Mesendoderm (in vitro differentiated cells): ENCODE measurements at places on chromosomes 12 and 14.

DNA sequence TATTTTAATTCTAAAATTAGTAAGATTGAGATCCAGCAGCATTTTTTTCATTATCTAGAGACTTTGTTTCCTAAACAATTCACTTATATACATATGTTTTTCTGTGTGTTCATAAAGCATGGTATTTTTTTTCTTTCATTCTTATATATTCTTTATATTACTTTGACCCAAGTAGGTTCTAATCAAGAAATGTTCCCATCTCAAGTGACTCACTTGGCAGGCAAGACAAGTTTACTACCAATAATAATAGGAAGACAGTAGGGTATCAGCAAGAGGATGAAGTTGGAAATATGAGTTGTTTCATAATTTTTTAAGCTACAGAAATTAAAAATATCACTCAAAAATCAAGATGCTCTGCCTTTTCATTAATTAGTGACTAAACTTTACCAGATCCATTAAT is 613.4 kb upstream of the ATP2B1 start:
- no peak for DNase-seq

DNA sequence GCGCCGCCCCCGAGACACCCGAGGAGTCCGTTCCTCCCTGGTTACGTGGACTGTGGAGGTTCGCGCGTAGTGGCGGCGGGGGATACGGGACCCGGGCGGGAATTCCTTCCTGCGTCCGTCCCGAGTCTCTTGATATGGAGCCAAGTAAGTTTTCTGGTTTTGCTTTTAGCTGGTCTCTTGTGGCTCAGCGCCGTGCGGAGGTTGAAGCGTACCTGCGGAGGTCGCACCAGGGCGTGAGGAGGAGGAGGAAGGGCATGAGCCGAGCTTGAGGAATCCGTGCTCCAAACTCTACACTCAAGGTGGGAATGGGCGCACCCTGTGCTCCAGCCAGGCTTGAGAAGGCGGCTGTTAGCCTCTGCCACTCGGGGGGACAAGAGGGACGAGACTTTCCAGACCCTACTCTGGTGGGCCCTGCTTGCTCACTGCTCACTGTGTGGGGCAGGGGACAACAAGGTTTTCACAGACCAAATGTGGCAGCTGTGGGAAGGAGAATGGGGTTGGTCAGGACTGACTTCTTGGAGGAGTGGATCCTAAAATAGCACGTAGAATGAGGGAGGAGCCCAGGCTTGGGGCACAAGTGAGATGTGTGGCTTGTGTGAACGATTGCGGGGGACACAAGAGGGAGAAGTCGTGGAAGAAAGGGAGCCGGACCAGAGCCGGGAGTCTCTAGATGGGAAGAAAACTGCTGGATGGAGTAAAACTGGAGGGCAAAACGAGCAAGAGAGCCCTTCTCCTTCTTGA is 577 bp downstream of the ATG101 start:
- DNase-seq: peak; percentile 34

DNA sequence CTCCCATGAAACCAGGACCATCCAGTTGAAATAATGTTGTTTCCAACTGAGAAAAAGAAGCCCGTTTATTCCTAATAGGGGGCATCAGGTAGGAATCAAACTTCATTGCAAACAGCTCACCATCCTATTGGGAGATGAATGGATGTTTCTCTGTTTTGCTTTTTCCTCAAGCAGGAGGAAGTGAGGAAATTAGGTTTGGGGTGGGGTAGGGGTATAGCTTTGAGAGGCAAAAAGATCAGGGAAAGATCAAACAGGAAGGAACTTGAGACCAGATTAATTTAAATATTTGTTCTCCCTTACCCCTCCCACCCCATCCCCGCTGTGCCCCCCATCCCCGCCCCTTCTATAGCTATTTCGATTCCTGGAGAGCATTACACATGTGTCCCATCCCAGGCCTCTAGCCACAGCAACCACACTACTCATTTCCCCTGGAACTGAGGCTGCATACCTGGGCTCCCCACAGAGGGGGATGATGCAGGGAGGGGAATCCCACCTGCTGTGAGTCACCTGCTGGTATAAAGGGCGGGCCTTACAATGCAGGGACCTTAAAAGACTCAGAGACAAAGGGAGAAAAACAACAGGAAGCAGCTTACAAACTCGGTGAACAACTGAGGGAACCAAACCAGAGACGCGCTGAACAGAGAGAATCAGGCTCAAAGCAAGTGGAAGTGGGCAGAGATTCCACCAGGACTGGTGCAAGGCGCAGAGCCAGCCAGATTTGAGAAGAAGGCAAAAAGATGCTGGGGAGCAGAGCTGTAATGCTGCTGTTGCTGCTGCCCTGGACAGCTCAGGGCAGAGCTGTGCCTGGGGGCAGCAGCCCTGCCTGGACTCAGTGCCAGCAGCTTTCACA is at the start of gene IL23A:
Gene IL23A, plus strand, starts transcription at position 577 of the 850 bp plus-strand sequence. Its CDS starts 161 bp downstream, at position 738.
- no peak for DNase-seq

- no peak for DNase-seq
These were observed 43.0 kb upstream of the FUT8 start for GRCh38 chr14:65369560-65369959.

DNA sequence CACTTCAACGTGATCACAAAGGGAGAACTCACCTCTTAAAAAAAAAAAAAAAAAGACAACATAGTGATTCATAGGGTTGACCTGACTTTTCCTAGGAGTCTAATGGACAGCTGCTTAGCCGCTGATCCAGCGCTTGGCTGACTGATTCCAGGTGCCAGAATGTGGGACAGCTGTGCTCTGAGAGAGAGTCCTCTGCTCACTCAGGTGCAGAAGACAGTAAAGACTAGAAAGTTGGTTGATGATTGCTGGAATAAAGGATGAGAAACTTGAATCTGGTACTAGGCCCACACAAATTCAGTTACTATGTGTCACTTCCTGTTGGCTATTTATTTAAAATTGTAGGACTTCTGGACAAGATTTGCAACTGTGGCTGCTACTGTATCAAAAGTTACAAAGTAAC is 229.4 kb downstream of the CHST11 start:
- no peak for DNase-seq

- no peak for DNase-seq
These were observed 15.2 kb downstream of the MDGA2 start for GRCh38 chr14:47660158-47660557.

DNA sequence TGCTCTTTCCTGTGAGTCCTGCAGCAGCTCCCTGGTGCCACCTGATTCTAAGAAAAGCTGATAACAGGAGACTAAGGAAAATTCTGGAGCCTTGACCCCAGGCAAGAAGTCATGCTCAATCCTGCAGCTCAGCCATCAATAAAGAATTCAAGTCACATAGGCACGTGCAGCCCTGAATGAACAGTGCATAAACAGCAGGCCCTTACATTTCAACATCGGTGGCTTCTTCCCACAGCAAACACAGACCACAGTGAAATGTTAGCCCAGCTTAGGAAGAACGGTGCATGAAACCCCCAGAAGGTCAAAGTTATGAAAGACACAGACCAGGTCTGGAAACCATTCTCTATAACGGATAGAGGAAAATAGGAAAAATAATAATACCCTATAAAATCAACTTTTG is 10.5 kb downstream of the CINP start:
- DNase-seq: no peak

DNA sequence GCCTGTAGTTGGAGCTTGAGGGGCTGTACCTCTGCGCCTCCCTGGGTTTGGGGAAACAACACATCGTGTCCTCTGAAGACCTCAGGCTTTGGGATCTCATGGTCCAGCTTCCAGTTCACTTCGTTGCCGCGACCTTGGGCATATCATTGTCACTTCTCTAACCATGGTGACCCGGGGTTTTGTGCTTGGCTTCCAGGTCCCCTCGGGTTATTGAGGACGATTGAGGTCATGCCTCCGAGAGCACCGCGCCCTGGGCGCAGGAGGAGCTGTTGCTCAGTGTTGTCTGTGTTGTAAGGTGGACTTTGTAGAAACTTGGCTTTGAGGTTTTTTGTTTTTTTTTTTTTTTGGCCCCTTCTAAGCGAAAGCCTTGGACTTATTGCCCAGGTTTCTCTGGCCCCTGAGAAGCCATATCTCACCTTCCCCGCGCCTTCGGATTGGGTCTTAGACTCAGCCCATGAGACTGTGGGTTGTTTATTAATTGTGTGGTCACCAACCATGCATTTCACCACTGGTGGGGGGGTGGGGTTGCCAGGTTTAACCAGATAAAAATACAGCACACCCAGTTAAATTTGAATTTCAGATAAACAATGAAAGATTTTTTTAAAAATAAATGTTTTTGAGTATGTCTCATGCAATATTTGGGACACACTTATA is 2.6 kb downstream of the BCL7A start:
- DNase-seq: no peak

DNA sequence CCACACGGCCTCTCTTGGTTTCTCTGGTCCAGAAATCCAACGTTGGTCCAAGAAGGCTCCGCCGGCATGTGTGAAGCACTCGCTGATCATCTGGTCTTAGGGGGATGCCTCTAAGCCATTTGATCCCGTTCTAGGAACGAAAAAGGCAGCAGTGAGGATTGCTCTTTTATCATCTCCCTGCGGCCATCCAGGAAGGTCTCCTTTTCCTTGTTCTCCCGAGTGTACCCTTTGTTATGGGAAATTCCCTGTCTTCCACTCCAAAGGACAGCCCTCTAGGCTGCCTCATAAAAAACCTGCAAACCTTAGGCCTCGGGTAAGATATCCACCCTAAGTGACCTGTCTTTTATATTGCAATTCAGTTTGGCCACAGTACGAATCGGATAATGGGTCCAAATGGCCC is 85.8 kb downstream of the TMTC3 start:
- DNase-seq: no peak

GRCh38 chr14:33569821-33570687 is 380.8 kb downstream of the EGLN3 start:
- no peak for DNase-seq

- DNase-seq: peak; percentile 2
These were observed 133.7 kb upstream of the RTL1 start for GRCh38 chr14:101037021-101037817.

- DNase-seq: no peak
These were observed 37.1 kb downstream of the CLIP1 start for GRCh38 chr12:122385171-122386016.

- DNase-seq: no peak
These were observed 8.4 kb upstream of the PGF start for GRCh38 chr14:74963705-74964271.

DNA sequence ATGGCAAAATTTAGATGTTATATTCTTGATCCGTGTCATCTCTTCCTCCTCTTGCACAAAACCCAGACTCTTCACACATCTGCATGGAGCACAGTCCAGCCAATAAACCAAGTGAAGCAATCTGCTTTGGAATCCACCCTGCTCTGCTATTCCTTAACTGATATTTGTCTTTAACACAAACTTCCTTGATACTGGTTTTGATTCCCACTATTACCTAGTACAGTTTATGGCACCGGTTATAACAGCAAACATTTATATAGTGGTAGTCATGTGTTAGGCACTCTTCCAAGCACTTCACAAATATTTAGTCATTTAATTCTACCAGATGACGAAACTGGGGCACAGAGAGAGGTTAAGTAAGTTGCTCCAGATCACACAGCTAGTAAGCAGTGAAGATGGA is 12.5 kb downstream of the STYK1 start:
- DNase-seq: no peak

GRCh38 chr14:81452341-81453133 is 52.4 kb upstream of the STON2 start:
- no peak for DNase-seq

- no peak for DNase-seq
These were observed 61.7 kb downstream of the FERMT2 start for GRCh38 chr14:52888839-52889838.

DNA sequence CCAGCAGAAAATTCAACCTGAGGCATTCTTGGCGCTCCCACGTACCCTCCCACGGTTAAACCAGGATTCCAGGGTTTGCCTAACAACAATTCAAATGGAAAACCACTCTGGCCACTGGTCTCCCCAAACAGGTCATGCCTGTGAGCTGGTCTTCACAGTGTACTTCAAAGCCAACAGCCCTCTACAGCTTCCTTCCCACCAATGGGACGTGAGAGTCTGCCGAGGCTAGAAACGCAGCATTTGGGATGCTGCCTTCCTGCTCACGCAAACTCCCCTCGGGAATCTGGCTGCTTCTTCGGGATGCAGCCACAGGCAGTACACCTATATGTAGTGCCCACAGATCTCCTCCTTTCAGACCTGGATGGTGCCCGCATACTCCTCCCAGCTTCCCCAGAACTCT is 149.1 kb downstream of the KLHL28 start:
- DNase-seq: no peak

- DNase-seq: no peak
These were observed 13.0 kb downstream of the LPCAT3 start for GRCh38 chr12:7005311-7005710.

DNA sequence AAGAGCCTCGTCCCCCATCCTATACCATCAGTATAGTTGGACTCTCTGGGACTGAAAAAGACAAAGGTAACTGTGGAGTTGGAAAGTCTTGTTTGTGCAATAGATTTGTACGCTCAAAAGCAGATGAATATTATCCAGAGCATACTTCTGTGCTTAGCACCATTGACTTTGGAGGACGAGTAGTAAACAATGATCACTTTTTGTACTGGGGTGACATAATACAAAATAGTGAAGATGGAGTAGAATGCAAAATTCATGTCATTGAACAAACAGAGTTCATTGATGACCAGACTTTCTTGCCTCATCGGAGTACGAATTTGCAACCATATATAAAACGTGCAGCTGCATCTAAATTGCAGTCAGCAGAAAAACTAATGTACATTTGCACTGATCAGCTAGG is 13.6 kb downstream of the ARHGAP5 start:
- no peak for DNase-seq

DNA sequence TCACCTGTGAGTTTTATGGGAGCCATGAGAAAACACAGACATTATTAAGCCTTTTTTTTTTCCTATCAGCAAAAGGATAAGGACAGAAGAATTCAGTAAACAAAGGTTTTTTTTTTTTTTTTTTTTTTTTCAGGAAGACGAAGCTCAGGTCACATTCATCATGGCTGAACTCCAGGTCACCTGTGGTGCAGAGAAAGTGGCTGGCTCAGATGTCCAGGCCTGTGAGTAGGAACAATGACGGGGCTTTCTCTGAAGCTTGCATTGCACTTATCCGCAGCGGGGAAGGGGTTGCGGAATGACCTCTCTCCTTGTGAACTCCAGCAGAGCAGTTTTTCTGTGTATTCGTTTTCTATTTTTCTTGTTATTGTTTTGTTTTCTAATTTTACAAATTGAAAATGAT is 759.6 kb upstream of the TMEM132C start:
- DNase-seq: peak; percentile 18

- DNase-seq: no peak
These were observed 2.0 kb downstream of the MAP4K5 start for GRCh38 chr14:50530358-50530757.

GRCh38 chr12:1881301-1881700 is 37.2 kb downstream of the CACNA2D4 start:
- no peak for DNase-seq

- DNase-seq: no peak
These were observed 12.6 kb upstream of the MEG3 start for GRCh38 chr14:100813291-100813690.

GRCh38 chr12:109605016-109605415 is 31.4 kb downstream of the MVK start:
- peak; percentile 38 for DNase-seq

- DNase-seq: no peak
These were observed 31.6 kb downstream of the TMTC1 start for GRCh38 chr12:29752121-29752520.
